ENCODE measurements at places on chromosomes 5 and 9. TPM values are rescaled to one million over a fixed set of nuclear protein-coding genes. Genes with fewer than 3 reads are reported as not detected.
A peak's percentile ranks its signal among the peaks of the same experiment; 100 is the strongest.

Gene VCAN
- 248 TPM for total RNA-seq

Gene NDUFB6
- total RNA-seq = 55.7 TPM

Gene MYMK
- total RNA-seq = 23.0 TPM

Gene SGCD
- total RNA-seq = 86.6 TPM

Gene SERF1B
- 48.5 TPM for total RNA-seq

Gene C7
- total RNA-seq = 2.3 TPM

Gene TMEM215
- total RNA-seq = 0.66 TPM

Gene FREM1
- 23.2 TPM for total RNA-seq

GRCh38 chr5:21802869-21803490, 1050.2 kb downstream of the CDH12 start:
- peak; percentile 70 for DNase-seq

DNA sequence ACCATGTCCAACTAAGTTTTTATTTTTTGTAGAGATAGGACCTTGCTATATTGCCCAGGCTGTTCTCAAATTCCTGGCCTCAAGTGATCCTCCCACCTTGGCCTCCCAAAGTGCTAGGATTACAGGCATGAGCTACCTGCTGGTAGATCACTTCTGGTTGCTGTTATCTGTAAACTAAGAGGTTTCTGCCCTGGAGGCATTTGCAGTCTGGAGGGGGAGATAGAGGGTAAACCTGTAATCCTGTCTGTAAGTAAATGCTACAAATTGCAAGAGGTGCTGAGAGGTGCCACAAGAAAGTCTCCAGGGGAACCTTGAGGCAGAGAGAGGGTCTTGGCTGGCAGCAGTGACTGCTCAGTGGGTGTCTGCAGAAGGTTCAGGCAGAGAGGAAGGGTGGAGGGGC, 29.0 kb upstream of the GGTA1 start:
- no peak for DNase-seq

DNA sequence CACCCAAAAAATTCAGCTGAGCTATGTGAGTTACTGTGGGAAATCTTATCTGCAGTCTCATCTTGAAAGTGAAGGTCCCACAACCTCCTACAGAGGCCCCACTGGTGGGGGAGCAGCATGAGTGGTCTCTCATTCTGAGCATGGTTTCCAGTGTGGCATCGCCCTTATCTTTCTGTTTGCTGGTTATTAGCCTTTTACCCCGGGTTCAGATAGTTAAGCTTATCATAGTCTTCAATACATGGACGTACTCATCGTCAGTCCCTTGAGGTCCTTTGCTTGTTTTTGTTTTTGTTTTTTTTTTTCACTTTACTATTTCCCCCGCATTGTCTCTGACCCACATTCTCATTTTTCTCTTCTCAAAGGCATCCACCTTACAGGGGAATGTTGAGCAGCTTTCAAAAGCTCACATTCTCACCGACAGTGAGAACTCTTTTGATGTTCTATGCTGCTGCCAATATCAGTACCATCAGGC, 7.7 kb upstream of the HAVCR2 start:
- DNase-seq = no peak

DNA sequence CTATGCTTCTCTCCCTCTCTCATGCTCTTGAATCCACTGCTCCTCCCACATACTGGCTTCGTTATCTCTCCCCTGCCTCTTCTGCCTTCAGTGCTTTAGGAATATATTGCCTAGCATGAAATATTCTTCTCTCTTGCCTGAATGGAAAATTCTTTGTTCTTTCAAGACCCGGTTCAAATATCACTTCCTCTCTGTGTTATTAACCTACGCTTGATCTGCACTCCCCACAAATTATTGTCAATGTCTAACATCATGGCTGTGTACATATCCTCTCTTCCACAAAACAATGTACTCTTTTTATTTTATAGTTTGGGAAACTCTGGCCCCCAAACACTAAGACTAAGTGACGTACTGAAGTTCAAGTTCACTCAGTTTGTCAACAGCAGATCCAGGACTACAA, 211.0 kb downstream of the SEC61B start:
- no peak for DNase-seq

DNA sequence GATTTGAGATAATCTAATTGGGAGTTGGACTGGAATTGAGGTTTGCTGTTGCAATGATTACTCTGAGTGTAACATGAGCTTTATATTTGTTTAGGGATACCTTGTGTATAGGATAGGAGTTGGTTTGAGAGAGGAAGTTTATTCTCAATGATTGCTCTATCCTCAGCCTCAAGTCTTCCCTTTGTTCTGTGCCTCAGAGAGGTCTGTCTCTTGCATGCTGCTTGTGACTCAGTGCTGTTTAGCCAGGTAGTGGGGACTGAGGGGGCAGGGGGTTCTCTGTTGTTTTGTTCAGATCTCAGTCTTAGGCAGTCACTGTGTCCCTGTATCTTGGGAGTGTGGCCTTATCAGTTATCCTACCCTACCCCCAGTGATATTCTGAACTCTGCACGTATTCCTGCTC, 192.1 kb downstream of the SPATA31D1 start:
- no peak for DNase-seq

GRCh38 chr9:3080951-3081350, 237.1 kb upstream of the PUM3 start:
- no peak for DNase-seq

DNA sequence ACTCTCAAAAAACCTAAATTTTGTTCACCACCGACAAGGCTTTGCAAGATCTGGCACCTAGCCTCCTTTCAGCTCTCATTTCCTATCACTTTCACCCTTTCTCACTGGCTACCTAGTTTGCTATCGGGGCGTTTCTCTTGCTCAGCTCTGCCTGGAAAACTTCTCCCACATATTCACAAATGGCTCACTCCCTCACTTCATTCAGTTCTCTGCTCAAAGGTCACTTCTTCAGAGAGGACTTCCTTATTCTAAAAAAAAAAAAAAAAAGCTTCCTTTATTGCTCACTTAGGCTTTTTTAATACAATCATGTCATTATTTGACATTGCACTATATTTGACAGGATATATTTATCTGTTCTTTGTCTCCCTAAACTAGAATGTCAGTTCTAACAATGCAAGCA, 2.1 kb upstream of the SLC25A46 start:
- DNase-seq = no peak

DNA sequence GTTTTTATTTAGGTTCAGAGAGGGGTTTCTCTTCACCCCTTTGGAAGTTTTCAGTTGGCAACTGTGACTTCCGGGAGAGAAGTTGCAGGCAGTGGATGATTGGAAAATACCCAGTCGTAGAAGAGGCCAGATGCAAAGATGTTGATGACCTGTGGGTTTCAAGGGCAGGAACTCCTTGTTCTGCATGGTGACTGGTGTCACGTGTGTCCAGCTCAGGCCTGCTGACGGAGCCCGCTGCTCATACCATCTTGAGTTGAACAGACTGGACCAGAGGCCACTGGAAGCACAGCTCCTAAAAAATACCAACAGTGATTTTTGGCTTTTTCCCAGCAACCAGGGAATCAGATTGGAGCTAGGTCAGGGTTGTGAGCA, 243.9 kb upstream of the KLF4 start:
- DNase-seq = peak; percentile 51

GRCh38 chr5:167867281-167867680, 424.2 kb upstream of the WWC1 start:
- DNase-seq = no peak

DNA sequence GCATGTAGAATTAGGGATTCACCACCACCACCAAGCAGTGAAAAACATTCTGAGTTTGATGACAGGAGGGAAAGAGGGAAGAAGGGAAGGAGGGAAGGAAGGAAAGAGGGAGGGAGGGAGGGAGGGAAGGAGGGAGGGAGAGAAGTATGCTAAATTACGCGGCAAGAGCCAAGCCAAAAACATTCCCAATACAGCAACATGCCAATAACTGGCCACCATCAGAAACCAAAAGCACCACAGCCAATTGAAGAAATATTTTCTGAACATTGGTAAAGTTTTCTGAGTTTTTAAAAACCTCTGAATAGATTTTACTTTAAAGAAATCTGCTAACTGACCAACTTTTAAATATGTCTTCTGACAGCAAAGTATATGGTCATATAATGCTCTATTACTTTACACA, 36.0 kb downstream of the FNIP1 start:
- DNase-seq = no peak

DNA sequence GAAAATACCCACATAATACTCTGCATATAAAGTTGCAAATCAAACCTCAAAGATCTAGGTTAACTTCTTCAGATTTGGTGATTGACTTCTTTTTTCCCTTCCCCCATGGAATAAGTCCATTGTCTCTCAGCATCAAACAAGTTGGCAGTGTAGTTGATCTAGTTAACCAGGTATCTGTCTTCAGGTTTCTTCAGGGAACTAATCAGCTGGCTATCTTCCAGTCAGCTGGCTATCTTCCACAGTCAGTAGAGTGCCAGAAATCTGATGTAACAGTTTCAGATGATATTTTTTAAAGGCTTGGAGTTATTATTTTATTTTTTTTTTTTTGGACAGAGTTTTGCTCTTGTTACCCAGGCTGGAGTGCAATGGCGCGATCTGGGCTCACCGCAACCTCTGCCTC, 16.8 kb downstream of the TNFSF15 start:
- DNase-seq = no peak

DNA sequence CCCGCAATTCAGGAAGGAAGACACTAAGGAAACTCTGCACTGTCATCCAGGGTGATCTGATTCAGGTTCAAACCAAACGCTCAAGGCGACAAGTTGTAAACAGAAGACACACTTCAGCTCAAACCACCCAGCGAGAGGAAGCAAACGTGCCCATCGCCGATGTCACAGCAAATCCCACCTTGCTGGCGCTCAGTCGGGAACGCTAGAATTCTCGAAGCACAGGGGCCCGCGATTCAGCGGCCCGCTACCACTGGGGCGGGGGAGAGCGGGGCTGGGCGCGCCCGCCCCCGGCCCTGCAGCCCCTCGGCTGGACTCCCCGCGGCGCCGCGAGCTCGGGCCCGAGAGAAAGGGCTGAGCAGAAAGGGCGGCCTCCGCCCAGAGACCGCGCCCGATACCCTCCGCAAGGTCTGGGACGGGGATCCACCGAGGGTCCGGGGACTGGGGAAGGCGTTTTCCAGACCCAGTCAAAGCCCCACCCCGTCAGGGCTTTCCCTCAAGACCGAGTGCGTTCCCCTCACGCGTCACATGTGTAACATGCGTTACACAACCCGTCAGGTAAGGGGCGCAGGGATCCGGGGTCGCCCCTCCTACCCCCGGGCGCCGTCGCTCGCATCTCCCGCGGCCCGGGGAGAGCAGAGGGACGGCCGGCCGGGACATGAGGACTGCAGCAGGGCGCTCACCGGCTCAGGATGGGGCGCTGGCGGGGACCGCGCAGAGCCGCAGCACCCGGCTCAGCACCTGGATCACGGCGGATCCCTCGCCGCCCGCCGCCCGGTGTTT, 469 bp downstream of the AGTPBP1 start:
- DNase-seq = peak; percentile 50

GRCh38 chr5:158466191-158466590, 607.2 kb upstream of the CLINT1 start:
- no peak for DNase-seq

DNA sequence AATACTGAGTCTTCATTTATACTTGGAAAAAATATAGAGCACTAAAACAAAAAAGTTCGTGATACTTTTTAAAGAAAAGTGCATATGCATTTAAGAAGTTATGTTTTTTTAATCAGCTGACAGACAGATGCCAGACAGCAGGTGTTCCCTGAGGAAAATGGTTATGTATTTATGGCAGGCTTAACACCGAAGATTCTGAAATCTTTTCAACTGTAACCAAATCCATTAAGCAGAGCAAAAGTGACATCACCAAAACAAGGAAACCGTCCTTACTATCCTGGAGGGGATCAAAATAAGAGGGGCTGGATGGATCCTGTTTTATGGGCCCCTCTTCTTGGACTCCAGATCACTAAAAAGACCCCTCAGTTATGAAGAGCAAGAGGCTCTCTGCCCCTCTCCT, 404.9 kb upstream of the ADAMTS16 start:
- no peak for DNase-seq

DNA sequence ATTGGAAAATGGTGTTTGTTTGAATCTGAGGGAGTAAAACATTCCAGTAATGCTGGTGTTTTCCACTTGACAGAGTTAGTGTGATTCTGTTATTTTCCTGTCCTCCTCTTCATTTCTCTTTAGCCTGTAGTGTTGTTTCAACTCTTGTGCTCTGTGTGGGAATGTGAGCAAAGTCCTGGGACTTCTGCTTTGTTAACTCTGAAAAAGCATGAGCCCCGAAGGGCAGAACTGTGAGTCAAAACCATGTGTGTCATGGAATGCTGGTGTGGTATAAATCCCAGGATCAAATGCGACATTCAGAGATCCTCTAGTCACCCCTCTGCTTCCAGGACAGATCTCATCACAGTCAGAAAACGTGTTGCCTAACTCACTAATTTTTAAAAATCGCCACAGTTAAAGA, 8.9 kb downstream of the F2R start:
- DNase-seq = no peak

- DNase-seq = no peak
Measured at GRCh38 chr5:157710882-157711281, 20.3 kb upstream of the THG1L start.

GRCh38 chr5:33281431-33281843, 159.3 kb upstream of the TARS1 start:
- no peak for DNase-seq

GRCh38 chr5:137825165-137825564, 42.5 kb upstream of the MYOT start:
- DNase-seq = no peak

DNA sequence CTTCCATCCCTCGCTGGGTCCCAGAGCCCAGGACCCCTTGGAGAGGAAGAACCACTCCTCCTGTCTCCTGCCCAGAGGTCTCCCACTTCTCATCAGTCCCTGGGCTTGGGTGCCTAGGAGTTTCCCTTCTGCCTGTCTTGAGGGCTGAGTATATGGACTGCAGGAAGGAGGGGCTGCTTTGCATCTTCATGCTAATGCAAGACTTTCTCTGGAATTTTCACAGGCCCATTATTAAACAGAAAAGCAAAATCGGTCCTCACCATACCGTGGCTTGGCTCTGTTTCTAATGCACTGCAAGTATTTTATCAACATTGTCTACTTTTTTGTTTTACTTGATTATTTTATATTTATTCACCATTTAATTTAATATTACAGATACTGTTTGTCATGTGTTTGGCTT, 34.5 kb downstream of the TRIO start:
- no peak for DNase-seq

DNA sequence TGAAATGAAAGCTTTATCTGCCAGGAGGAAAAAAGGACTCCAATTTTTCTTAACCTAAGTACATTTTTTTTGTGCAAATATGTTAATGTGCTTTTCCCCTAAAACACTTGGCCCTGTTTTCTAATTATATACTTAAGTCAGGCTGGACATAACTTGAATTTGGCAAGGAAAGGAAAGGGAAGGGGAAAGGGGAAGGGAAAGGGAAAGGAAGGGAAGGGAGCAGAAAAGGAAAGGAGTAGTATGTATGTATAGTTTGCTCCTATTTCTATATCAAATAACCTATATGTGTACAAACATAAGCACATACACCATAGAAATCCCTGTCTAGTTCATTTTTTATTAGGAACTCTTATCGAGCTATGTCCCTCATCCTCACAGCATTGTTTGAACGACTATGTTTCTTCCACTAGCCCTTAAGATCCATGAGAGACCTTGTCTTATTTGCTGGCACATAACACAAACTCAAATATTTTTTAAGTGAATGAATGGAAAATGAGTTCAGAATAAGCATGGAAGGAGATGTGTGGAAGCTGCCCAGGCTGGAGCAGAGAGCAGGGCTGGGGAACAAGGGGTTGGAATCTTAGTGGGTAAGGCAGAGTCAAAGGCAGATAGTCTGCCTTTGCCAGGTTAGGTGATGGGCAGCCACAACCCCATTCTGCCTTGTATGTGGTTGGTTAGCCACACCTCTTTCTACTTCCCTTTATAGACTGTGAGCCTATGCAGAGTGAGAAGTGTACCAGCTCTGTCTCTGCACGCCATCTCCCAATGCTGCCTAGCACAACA, 70.0 kb downstream of the KLHL3 start:
- DNase-seq = peak; percentile 79
